ENCODE measurements at places on chromosomes 1 and 21.

- no peak for DNase-seq
Measured at GRCh38 chr1:234938924-234939323, 189.7 kb downstream of the TOMM20 start.

DNA sequence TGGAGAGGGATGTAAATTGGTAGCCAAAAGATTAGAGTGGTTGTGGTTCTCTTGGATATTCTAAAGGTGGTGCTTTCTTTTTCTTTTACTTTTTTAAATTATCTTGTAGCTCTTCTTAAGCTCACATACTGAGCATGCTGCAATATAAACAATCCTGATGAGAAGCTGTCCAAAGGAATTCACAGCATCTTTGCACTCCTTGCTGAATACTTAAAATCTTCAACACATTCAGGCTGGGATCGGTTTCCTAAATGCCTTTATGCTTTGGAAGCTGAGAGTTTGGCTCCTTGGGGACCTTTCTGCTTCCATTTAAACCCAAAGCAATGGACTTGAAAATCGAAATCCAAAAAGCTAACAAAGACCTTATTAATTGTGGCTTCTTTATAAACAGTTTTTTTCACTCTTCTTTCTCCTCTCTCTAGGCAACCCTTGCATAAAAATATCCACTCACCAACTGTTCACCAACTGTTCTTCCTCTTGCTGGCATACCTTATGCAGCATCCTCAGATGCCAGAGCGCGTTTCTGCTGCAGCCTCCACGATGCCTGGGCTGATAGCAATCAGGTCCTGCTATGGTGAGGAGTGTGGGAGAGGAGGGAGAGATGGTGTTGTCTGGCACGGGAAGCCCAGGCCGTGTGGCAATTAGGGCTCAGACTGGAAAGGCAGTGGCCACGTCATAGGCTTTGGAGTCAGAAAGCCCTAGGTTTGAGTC lies 535.8 kb upstream of the DAB1 start:
- no peak for DNase-seq

- DNase-seq = no peak
Measured at GRCh38 chr1:197092491-197093023, 25.5 kb upstream of the F13B start.

DNA sequence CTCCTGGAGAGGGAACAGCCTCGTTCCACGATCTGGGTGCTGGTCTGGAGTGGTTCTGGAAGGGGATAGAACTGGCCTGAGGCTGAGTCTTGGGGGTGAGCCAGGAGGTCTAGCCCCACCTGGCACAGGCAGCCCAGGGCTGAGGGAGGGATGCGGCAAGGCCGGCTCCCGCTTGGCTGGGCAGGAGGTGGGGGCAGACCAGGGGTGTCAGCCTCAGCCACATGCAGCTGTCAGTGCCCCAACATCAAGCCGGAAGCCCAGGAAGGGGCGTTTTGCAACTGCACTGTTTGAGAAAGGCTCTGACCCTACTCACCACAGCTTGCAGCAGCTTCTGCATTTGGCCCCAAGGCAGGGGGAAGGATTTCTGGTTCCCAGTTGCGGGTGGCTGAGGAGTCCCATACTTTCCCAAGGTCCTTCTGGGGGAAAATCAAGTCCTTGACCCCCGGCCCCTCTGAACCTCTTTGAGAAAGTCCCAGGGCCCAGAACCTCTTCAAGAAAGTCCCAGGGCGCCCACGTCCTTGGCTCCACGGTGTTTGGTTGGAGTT lies 2.0 kb downstream of the EFHD2 start:
- no peak for DNase-seq

- no peak for DNase-seq
Measured at GRCh38 chr1:44050261-44050660, 19.0 kb upstream of the SLC6A9 start.

DNA sequence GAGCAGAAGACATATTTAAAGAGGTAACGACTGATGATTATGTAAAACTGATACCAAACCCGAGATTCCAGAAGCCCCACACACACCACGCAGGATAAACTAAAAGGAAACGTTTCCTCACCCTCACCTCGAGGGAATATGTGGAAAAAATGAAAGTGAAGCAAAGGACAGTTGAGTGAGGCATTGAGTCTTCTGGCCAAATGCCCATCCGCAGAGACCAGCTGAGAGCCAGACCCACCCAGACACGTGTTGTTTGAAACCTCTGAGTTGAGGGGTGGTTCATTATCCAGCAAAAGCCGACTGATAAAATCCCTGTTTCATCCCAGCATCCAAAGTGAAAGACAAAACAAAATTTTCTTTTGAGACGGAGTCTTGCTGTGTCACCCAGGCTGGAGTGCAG lies 29.6 kb upstream of the PCBP3 start:
- DNase-seq = no peak

- DNase-seq = no peak
Measured at GRCh38 chr1:209493559-209493958, 90.0 kb upstream of the CAMK1G start.

GRCh38 chr1:71422221-71422620 lies 341.4 kb upstream of the ZRANB2 start:
- DNase-seq = no peak

- DNase-seq = peak; percentile 75
Measured at GRCh38 chr1:22612671-22613571, 23.5 kb upstream of the C1QA start.

DNA sequence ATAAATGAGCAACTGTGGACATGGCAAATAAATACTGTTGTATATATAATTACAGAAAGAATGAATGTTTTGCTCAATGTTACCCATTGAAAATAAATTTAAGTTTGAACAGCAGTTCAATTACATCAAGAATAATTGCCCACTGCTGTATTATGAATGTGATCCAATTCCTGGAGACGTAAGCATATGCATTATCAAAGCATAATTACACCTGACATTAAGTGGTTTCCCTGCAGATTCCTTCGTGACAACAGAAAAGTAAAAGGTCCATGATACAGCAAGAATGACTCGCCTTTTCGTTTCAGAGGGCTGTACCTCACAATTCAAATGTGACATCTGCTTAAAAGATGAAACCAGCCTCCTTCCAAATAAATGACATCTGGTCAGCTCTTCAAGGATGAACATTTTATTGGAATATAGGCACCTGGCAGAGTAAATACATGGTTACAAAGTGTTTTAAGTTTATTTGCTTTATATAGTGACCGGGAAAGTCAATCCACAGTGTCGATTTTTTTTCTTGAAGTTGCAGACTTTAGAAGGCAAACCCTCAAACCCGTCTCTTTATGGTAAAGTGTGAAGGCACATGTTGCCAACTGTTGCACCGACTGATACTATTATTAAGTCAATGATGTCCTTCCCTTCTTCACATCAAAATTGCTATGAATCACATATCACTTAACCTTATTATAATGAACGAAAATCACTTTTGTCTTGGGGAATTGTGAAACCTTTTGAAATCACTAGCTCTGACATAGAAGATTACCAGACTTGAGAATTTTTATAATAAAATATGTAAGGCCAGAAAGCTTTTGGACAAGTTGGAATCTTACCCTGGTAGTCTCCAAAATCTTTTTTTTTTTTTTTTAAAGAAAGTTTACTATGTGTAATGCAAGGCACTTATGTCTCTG lies 36.2 kb upstream of the EDEM3 start:
- no peak for DNase-seq

DNA sequence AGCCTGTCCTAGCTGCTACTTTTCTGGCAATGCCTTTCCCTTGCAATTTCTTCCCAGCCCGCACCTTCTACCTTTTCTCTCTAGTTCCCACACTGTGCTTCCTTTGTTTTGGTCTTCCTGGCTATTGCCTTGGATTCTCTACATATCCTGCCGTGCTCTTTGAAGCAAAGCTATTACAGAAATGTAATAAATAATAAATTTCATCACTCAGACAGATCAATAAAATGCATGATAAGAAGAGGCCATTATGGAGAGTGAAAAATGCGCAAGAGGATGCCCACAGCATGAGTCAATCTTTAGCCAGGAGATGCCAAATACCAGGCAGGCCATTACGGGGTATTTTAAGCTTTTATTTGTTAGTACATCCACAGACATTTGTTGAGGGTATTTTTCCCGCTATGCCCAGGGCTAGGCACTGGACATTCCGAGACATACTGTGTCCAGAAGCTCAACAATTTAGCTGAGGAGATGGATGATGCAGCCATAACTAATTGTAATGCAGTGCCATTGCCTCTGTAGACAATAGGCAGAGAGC lies 163.6 kb downstream of the ST6GALNAC3 start:
- DNase-seq = no peak
